Peyer's patch (tissue), 4 donors: ENCODE measurements at places on chromosomes 11 and 22. TPM values are rescaled to one million over a fixed set of nuclear protein-coding genes. Genes with fewer than 3 reads are reported as not detected.
A peak's percentile ranks its signal among the peaks of the same experiment; 100 is the strongest.

The CD6 gene
- total RNA-seq, result 3.3 TPM

The C22orf23 gene
- total RNA-seq, result not detected

DNA sequence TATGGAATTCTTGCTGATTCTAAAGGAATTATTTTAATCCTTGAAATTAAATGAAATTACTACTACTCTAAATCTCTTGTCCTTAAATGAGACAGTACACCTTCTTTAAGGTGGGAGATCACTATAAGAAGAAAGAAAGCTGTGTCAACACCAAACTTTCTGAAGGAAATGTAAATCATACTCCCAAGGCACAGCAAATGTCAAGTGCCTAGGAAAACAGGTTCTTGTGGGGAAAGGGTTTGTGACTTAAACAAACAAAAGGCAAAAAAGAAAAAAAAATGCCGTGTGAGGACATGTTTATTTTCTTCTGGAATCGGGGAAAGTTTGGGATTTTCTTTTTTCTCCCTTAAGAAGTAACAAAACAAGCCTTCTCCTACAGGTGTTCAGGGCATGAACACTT lies 745.1 kb downstream of the DLG2 start:
- DNase-seq, result no peak

- no peak for DNase-seq
These were observed 17.0 kb downstream of the FADD start for GRCh38 chr11:70220136-70220535.

- no peak for DNase-seq
These were observed 50.0 kb upstream of the API5 start for GRCh38 chr11:43261775-43262174.

The NLRP14 gene
- not detected for total RNA-seq

GRCh38 chr22:49568751-49569285 lies 258.9 kb downstream of the BRD1 start:
- no peak for DNase-seq

The LRRC32 gene
- 29.7 TPM for total RNA-seq

DNA sequence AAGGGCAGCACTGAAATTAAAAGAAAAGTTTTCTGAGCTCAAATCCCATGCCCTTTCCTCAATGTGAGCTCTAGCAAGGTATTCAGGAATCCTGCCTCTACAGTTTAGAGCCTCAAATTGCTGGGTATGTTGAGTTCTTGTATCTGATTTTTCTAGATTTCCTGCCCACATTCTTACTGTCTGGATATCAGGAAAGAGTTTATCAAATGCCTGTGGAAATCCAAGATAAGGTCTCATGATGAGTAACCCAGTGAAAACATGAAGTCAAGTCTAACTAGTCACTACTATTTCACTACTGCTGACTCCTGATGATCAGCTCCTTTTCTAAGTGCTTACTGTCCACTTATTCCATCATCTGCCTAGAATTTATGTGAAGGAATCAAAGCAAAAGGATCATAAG lies 29.8 kb downstream of the LIMK2 start:
- DNase-seq, result no peak

DNA sequence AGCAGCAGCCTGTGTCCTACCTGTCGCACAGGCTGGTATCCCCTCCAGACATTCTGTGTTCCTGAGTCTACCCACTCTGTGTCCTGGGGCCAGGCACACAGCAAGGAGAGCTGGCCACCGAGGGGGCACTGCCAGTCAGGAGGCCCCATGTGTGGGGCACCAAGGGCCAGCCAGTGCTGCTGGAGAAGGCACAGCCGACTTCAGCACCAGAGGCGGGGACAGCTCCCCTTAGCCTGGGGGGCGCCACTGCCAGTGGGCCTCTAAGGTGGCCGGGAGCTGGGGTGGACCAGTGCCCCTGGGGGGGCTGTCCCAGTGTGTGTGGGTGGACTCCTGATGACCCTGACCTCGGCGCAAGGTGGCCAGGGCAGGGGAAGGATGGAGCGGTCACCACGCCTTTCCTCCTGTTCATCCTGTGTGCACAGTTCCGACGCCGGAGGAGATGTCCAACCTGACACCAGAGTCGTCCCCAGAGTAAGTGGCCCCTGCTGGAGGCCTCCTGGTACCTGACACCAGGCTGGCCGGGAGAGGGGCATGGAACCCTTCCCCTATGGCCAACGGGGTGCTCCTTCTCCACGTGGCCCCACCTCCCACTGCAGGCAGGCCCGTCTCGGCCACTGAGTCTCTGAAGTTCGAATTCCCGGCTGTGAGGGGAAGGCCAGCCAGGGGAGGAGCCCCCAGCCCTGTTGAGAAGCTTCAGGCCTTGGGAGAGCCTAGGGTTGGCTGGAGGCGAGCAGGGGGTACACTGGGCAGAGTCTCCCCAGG lies 35.4 kb downstream of the MOB2 start:
- DNase-seq, result no peak

DNA sequence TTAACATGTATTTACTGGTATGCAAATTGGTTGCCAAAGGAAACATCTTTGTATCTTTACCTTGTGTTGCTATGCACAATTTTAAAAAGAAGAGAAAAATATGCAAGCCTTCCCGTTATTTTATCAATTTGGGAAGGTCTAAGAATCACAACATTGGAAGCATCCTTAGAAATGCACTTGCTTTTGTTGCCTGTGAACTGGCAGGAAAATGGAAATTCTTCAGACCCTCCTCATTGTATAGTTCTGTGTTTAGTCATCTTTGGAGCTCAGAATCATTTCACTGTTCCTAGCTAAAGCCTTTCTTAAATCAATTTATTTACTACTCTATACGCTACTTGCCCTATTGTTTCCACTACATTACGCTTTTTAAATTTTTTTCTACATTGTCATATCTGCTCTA lies 574.5 kb downstream of the DLG2 start:
- DNase-seq, result no peak

- DNase-seq, result no peak
These were observed 1.2 kb downstream of the YDJC start for GRCh38 chr22:21628386-21629254.

- no peak for DNase-seq
These were observed 30.0 kb downstream of the PACSIN2 start for GRCh38 chr22:42984814-42985530.

The TNNI2 gene
- 4.7 TPM for total RNA-seq

GRCh38 chr11:71235719-71236118 lies 16.7 kb downstream of the SHANK2 start:
- DNase-seq, result peak; percentile 38

- no peak for DNase-seq
These were observed 24.1 kb downstream of the ZNRF3 start for GRCh38 chr22:28907311-28908008.

DNA sequence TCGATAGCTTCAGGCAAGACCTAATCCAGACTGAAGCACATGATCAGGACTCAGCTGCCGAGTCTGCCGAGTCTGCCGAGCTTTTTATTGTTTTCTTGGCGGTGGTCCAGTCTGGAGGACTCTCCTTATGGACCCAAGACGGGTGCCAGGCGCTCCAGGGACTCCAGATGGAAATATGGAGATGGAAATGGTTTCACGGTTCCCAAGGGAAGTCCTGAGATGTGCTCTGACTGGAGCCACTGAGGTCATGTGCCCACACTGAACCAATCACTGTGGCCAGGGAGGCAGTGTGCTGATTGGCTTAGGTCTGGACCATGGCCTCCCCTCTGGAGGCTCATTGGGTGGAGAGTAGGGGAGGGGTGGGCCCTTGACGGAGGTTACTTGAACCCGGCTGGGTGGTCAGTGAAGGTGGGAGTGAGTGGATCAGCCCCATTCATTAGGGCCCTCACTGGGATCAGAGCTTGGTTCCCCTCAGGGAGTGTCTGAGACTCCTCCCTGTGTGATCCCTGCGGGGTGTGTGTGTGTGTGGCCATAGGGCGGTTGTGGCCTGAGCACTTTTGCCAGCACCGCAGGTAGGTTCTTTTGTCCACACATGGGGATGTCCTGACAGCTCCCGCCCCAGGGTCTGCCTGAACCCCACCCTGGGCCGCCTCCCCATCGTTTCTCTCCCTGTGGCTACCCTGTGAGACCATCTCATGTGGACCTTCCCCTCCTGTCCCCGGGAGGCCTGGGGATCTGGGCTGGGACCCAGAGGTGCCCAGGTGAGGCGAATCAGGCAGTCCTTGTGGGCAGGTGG lies 14.0 kb downstream of the RPS6KA4 start:
- no peak for DNase-seq

GRCh38 chr11:116539836-116540418 lies 232.9 kb downstream of the BUD13 start:
- DNase-seq, result no peak

GRCh38 chr11:112780351-112781087 lies 180.7 kb upstream of the NCAM1 start:
- DNase-seq, result no peak

DNA sequence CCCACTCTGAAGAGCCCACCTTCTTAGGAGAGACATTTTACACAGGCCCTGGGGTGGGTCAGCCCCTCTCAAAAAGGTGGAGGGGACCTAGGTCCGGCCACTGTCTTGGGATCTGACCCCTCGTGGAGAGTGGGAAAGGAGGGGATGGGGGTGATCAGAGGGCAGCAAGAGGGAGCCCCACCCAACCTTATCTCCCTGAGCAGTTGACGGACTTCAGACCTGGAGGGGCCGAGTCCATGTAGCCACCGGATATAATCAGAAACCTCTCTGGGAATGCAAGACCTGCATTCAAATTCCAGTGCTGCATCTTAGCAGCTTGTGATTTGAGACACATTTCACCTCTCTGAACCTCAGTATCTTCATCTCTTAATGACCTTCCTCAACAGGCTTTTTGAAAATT lies 44.0 kb downstream of the TP53I11 start:
- no peak for DNase-seq

DNA sequence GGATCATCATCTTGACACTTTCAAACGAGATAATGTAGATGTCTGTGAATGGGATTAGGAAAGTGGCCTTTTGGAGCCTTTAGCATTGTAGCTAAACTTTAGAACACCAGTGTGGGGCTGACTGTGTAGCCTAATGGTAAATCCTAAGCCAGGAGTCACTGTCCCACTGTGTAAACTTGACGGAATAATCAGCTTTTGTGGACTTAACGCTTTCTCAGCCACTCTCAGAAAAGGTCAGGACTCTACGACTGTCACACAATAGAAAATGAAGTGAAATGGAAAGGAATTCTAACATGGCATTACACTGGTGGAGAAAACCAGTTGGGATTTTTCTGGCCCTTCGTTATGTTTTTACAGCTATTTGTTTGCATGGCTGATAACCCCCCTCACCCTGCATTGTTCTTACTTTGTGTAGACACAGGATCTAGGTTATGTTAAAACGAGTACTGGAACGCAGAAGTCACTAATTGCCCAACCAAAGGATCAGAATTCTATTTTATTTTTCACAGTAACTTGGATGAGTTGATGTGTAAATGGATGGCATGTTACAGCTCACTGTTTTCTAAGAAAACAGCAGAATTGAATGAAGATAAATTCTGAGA lies 22.0 kb upstream of the GRAMD1B start:
- no peak for DNase-seq

The OR52A1 gene
- not detected for total RNA-seq

DNA sequence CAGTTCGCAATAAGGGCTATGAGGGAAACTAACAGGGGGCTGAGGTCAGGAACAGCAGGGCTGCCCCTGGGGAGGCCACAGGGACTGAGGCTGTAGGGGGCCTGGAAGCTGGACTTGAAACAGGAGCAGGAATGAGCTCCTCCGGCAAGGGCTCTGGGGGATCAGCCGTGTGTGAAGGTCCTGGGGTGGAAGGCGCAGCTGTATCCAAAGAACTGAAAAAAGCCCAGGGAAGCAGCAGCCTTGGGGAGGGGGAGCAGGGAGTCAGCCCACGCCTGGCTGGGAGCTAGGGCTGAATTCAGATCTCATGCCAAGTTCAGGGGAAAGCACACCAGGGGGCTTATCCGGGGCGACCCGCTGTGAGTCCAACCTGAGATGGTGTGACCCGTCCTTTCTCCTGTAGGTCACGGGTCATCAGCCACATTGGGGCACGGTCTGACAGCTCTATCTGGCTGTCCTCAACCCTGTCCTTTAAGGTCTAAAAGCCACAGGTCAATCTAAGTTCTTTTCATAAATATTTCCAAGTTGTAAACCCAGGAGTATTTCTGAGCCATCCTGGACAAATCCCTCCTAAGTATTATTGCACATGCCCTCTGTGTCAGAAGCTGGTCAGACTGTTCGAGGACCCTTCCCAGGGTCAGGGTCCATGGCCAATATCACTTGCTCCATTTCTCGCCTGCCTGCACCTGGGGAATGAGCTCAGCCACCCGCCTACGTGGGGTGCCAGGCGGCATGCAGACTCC lies 18.0 kb downstream of the TP53AIP1 start:
- DNase-seq, result no peak

The MGAT3 gene
- 52.1 TPM for total RNA-seq
